Activated effector memory CD4-positive, alpha-beta T cell treated with anti-CD3 and anti-CD28 coated beads, Interleukin-2, amount 50 U/mL, for 16 hours (primary cell): ENCODE measurements at places on chromosomes 2 and 18.

DNA sequence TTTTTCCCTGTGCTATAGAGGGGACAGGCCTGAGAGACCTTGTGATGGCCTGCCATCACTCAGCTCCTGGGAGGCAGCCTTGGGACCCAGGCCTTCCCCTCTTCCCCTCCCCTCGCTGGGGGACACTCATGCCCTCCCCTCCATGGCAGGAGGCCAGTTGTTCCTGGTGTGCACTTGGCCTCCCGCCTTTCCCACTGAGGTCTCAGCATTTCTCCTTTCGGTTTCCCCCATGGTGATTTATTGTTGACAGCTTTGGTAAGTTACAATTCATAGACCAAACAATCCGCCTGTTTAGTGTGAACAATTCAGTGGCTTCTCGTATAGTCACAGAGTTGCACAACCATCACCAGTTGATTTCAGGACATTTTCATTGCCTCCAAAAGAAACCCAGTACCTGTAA, 10.2 kb upstream of the CNDP1 start:
- DNase-seq = no peak

- no peak for DNase-seq
These were observed 80.4 kb downstream of the MYOM1 start for GRCh38 chr18:3139406-3139805.

DNA sequence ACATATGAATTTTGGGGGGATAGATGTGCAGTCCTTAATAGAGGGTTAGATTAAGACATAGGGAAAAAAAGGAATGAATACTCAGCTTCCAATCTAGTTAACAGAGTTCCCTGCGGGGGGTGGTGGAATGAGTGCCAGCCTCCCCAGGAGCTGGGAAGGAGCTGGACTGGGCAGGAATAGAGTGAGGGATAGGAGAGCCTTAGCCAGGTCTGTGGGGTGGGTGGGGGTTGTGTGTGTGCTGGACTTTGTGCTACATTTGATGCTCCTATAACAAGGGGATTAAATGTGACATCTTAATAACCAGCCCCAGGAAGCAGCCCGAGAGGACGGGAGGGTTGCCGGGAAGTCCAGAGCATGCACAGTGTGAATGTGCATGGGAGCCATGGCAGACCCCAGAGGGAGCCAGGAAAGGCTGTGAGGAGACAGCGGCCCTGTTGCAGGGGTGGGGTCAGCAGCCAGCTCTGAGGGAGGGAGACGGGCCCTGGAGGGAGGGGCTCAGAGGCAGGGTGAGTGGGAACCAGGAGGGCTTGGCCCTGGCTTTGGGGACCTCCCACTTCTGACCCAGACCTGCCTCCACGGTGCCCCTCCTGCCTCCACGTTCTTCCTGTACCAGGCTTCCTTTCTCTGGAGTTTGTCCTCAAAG, 3.6 kb upstream of the MBP start:
- no peak for DNase-seq

GRCh38 chr18:7480879-7481278, 86.2 kb upstream of the PTPRM start:
- DNase-seq = no peak

GRCh38 chr18:44508474-44508873, 172.2 kb upstream of the SETBP1 start:
- no peak for DNase-seq

- no peak for DNase-seq
These were observed 35.4 kb downstream of the ANKMY1 start for GRCh38 chr2:240522406-240522805.

DNA sequence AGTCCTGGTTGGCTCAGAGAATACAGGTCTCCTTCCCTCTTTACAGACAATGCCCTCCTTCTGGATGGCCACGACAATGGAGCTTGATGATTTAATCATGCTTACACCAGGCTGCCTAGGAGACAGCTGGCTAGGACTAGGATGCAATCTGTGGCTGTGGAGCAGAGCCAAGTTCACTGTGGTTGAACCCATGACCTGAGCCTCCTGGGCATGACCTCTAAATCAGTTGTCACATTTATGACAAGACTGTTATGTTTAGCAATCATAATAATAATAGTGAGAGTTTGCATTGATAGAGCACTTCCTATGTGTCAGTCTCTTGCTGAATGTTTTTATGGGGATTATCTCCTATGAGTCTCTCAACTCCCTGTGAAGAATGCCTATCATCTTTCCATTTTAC, 244.1 kb downstream of the ICOS start:
- DNase-seq = no peak

DNA sequence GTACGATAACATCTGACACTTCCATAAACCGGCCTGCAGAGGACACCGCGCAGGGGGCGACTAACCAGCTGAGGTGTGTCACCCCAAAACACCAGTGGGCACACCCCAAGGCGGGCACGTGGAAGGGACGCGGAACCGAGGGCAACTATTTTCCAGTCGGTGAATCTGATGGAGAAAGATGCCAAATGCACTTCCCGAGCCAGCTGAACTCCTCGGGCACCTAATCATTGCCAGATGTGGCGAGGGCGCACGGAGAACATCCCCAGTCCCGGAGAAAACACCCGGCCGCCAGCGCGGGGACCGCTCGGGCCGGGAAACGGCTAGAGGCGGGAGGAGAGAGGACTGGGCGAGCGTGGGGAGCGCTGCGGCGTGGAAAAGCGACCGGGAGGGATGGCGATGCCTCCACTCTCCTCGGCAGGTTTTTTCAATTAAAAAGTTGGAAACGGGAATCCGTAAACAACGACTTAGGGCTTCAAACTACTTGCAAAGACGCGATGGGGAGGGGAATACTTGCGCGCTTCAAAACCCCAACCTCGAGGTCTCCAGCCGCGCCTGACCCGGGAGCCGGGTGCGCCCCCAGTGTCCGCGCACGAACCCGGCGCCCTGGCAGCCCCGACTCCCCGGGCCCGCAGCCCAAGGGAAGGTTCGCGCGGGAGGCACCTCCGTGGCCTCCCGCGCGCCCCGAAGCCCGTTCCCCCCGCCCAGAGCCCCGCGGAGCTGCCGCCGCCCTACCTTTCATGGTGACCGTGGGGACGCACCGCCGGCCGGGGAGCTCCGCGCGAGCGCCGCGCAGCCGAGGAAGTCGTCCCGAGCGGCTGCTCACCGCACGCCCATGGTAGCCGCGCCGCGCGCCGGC, 497 bp downstream of the COLEC12 start:
- no peak for DNase-seq
